Activated CD4-positive, alpha-beta T cell treated with anti-CD3 and anti-CD28 coated beads, Interleukin-2, amount 10 ng/mL, durations not matched to agents 7 days and 5 days (primary cell): ENCODE measurements at places on chromosomes 6 and 20. TPM values are rescaled to one million over a fixed set of nuclear protein-coding genes. Genes with fewer than 3 reads are reported as not detected.

DNA sequence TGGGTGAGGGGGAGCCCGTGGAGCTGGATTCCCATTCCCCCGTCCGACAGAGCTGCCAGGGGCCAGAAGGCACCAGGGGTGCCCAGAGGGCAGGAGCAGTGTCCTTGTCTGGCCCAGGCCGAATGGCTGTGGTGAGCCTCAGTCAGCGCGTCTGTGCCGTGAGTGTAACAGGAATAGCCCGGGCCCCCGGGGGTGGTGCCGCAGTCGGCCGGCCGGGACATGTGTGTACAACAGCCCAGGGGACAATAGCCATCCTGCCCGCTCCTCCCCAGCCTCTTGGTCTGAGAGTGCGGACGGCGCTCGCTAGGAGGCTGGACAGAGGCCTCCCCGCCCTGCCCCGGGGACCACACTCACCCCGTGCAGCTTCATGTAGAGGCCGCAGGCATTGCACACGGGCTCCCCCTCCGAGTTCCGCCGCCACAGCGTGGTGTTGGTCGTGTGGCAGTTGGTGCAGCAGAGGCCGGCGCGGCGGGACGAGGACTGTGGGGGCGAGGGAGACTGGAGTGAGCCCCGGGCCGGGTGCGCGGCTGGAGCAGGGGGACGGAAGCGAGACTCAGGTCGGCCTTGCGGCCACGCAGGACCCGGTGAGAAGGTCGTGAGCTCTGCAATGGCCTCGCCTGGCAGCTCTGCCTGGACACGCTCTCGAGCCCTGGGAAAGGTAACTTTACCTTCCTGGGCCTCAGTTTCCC is 9.6 kb downstream of the GATA5 start:
- no peak for DNase-seq

GRCh38 chr6:110456694-110457093 is 19.7 kb downstream of the SLC22A16 start:
- no peak for DNase-seq

- no peak for DNase-seq
Observed at GRCh38 chr20:16621435-16622141, 48.3 kb upstream of the KIF16B start.

Gene MAFB
- total RNA-seq: not detected

DNA sequence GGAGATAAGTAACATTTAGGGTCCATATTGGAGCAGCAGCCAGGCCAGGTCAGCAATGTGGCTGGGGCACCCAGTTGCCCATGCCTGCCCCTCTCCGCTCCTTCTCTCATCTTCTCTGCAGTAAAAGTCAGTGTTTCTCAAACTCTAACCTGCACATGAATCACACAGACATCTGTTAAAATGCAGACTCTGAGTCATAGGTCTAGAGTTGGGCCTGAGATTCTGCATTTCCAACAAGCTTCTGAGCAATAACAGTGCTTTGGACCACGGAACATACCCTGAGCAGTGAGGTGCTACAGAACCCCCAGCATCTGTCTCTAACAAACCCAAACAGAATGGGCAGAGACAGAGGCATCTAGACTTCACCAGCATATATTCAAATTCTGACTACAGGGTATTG is 10.1 kb downstream of the PHF10 start:
- no peak for DNase-seq

Gene ZNF334
- 0.71 TPM for total RNA-seq
